ENCODE measurements at places on chromosomes 2 and 18.

GRCh38 chr2:178485356-178485755 lies 5.1 kb downstream of the PLEKHA3 start:
- DNase-seq = no peak

- DNase-seq = no peak
Observed at GRCh38 chr2:105068387-105068786, 30.5 kb downstream of the MRPS9 start.

- DNase-seq = no peak
Observed at GRCh38 chr2:174332217-174332963, 2.4 kb upstream of the SP9 start.

DNA sequence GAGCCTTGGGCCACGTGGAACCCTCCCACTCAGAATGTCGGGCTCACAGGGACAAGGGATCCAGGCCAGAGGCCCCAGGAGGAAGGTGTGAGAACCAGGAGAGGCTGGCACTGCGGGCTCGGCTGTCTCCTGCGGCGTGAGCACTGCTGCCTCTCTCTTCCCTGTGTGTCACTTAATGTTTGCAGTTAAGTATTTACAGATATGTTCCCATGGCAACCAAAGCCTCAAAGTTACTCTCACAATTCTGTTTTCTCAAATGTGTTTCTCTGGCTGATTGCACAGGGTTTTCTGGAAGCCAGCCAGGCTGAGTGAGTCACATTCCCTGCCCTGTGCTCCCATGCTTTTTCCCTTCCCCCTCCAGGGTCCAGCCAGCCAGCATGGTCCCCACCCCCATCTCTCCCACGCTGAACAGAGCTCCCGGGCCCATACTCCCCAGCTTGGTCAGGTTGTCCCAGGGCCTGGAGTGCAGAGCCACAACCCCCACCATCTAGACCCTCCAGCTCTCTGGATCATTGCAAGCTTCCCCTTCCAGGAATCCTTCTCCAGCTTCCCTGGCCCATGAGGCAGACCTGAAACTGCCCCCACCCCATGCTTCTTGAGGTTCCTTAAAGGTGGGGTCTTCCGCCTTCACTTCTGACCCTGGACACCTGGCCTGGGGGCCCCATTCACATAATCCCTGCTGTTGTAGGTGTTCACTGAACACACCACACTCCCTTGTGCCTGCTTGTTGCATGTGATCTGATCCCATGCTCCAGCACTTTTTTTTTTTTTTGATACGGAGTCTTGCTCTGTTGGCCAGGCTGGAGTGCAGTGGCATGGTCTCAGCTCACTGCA lies 265.9 kb downstream of the CELF4 start:
- DNase-seq = peak; percentile 86

DNA sequence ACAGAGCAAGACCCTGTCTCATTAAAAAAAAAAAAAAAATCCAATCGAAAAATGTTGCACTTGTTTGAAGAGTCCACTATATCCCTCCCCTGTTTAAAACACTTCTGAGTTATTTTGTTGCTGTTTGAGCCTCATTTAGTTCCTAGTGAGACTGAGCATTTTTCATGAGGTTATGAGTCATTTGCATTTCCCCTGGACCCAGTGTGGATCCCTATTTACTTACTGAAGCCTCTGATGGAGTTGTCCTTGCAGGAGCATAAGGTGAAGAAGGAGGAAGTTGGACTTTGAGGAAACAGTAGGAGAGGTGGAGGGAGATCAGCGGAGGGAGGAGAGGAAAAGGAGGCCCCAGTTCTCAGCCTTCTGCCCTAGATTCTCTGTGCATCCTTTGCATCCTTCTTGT lies 5.1 kb downstream of the CXCR1 start:
- no peak for DNase-seq

DNA sequence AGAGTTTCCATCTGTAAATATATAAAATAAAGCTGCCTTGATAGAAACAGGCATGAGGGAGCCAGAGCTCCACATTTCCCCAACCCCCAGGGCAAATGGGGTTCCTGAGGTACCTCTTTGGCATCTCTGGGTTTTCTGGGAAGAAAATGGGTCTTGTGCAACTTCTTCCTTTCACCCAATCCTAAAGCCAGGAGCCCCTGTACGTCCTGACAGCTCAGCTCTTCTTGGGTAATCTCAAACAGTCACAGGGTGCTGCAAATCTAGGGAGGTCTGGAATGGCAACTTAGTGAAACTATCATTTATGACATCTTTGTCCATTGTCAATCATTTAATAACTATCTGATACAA lies 36.6 kb upstream of the STAT1 start:
- DNase-seq = no peak

GRCh38 chr2:38259311-38259710 lies 117.8 kb downstream of the ATL2 start:
- DNase-seq = no peak
